ENCODE measurements at places on chromosomes 6 and 20.
A peak's percentile ranks its signal among the peaks of the same experiment; 100 is the strongest.

- peaks cover 4% of the 10 kb centered on the region for H3K4me1 ChIP-seq
- no peak for DNase-seq
- no peaks in the 10 kb centered on the region for H3K36me3 ChIP-seq
- H3K27me3 ChIP-seq: no peaks in the 10 kb centered on the region
Measured at GRCh38 chr6:35973670-35974222, 50.7 kb downstream of the SLC26A8 start.

DNA sequence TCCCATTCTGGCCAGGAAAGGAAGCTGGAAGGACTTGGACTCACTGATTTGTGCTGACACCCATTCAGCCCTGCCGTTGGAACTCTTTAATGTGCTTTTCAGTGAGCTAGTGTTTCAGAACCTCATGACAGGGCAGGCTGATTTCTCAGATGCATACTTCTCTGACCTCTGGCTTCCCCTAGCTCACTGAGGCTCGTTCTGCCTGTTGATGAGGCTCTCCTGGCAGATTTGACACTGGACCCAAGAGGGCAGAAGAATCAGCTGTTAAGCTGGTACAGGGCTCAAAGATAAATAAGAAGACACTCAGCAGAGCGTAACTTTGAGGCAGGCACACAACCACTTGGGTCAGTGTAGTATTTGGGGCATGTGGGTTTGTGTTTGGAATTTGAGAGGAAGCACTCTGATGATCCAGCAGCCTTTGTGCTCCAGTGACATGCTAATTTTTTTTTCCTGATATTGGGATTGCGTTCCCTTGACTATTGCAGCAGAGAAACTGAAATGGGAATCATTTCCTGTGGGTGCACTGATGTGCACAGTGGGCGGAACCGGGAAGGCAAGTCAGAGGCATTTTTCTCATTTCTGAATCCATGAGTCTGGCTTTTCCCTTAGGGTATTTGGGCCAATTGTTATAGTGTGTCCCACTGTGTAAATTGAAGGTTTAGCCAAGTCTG lies 80.2 kb downstream of the CARMIL1 start:
- DNase-seq: no peak
- no peak overlapping the region for H3K4me3 ChIP-seq
- H3K27ac ChIP-seq: no peak overlapping the region
- H3K36me3 ChIP-seq: no peaks in the 10 kb centered on the region
- peaks cover 24% of the 10 kb centered on the region for H3K4me1 ChIP-seq
- no peaks in the 10 kb centered on the region for H3K27me3 ChIP-seq

GRCh38 chr6:41367700-41368099 lies 32.3 kb downstream of the NCR2 start:
- H3K4me3 ChIP-seq: no peak overlapping the region
- H3K27ac ChIP-seq: no peak overlapping the region
- peaks cover 16% of the 10 kb centered on the region for H3K4me1 ChIP-seq
- H3K36me3 ChIP-seq: no peaks in the 10 kb centered on the region
- no peak for DNase-seq

GRCh38 chr20:14412065-14412681 lies 74.8 kb upstream of the FLRT3 start:
- no peaks in the 10 kb centered on the region for H3K4me1 ChIP-seq
- H3K27ac ChIP-seq: no peak overlapping the region
- H3K27me3 ChIP-seq: no peaks in the 10 kb centered on the region
- no peaks in the 10 kb centered on the region for H3K36me3 ChIP-seq

DNA sequence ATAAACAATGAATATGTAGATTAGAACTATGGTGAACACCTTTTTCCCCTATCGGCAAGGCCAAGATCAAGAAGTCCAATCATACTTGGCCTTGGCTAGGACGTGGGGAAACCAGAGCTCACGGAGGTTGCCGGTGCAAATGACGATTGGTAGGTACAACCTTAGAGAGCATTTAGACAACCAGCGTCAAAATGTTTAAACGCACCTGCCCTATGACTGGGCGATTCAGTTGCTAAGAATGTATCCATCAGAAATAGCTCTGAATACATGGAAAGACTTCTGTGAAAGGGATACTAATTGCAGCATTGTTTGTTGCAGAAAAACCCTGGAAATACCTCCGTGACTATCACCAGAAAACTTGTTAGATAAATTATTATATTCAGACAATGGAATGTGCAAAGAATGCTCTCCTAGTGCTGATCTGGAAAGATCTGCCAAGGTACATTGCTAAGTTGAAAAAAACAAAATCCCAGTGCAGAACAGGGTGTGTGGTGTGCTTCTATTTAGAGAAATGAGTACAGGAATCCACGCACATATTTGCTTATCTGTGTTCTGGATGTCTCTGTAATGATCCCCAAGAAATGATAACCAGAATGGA lies 48.0 kb upstream of the PTPN1 start:
- H3K4me1 ChIP-seq: peaks cover 7% of the 10 kb centered on the region
- peaks cover 20% of the 10 kb centered on the region for H3K27me3 ChIP-seq
- H3K36me3 ChIP-seq: no peaks in the 10 kb centered on the region
- DNase-seq: no peak
- H3K27ac ChIP-seq: no peak overlapping the region
- no peak overlapping the region for H3K4me3 ChIP-seq

GRCh38 chr6:25829375-25829774 lies 2.5 kb downstream of the SLC17A1 start:
- H3K4me3 ChIP-seq: no peak overlapping the region
- no peak overlapping the region for H3K27ac ChIP-seq
- DNase-seq: no peak

GRCh38 chr6:108576709-108577108 lies 16.0 kb downstream of the FOXO3 start:
- peaks cover 12% of the 10 kb centered on the region for H3K36me3 ChIP-seq
- peaks cover 41% of the 10 kb centered on the region for H3K4me1 ChIP-seq
- no peak for DNase-seq
- H3K27ac ChIP-seq: no peak overlapping the region
- no peak overlapping the region for H3K4me3 ChIP-seq

DNA sequence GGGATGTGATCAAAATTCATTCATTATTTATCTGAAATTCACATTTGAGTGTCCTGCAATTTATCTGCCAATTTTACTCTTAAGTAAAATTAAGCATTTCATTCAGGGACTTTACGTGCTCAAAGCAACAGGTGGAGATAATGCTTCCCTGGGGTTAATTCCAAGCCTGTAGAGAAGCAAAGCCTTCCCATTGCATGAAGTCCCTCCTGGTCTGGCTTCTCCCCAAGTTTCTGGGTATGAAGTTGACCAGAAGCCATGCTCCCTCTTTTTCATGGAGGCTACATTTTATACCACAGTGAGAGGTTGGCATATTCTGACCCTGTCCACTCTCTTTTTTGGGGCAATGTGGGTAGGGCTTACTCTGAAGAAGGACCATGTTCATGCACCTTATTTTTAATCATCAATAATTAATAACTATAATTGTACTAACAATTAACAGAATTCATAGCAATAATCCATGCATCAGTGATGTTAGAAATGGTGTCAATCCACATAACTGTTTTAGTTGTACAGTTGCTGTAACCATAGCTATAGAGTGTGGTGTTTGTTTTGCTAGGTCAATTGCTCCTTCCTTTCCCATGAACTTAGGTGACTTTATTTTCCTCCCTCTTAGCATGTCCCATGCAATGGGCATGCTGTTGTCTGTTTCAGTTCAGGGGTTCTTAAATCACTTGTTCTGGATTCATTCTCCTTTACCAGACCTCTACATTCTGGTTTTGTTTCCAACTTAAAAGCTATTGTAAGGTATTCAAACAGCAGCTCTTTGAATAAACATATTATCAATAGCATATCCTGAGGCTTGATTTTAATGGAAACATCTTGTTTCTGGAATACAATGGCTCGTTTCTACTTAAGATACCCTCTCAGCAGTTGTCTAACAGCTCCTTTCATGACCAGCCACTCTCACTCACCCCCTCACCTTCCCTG lies 1.5 kb downstream of the LAMA4 start:
- no peak for DNase-seq
- H3K27me3 ChIP-seq: peaks cover 39% of the 10 kb centered on the region
- no peak overlapping the region for H3K4me3 ChIP-seq
- H3K27ac ChIP-seq: no peak overlapping the region
- no peaks in the 10 kb centered on the region for H3K36me3 ChIP-seq
- peaks cover 12% of the 10 kb centered on the region for H3K4me1 ChIP-seq

DNA sequence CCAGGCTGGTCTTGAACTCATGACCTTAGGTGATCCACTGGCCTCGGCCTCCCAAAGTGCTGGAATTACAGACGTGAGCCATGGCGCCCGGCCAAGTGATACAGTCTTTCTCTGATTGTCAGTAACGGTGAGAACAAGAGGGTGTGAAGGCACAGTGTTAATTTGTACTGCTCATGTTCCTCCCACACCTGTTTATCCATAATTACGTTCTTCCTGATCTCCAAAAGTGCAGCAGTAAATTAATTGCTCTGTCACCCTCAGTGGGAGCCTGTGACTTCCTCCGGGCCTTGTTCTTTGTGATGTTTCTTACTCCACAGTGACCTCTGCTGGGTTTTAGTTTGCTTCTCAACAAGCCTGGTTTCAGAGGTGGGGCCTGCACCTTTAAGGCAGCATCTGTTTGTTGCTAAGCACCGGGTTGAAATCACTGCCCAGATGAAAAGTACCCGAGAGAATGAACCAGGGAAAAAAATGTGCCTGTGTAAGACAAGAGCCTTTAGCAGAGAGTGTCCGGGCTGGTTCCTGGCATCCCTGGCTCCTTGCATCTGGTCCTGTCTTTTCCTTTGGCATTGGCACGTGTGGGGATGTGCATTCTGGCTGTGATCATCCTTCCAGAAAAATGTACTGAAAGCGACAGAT lies 89.1 kb upstream of the CLDN20 start:
- H3K27me3 ChIP-seq: no peaks in the 10 kb centered on the region
- DNase-seq: peak; percentile 54
- H3K27ac ChIP-seq: peak overlapping the region; percentile 22
- no peaks in the 10 kb centered on the region for H3K36me3 ChIP-seq
- peaks cover 34% of the 10 kb centered on the region for H3K4me1 ChIP-seq

DNA sequence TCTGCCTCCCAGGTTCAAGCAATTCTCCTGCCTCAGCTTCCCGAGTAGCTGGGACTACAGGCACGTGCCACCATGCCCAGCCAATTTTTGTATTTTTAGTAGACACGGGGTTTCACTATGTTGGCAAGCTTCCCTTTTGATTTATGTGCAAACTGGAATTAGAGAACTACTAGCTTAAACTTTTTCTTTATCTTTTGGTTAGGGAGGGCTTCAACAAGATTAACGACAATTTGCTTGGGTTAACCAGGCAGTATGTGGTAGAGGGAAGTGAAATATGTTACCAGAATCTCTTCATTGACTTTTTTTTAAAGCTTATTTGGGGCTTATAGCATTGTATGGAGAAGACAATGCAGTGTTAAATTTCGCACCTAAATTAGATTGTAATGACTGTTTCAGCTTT lies 9.0 kb downstream of the MYO6 start:
- no peak overlapping the region for H3K4me3 ChIP-seq
- peaks cover 44% of the 10 kb centered on the region for H3K27me3 ChIP-seq
- no peak overlapping the region for H3K27ac ChIP-seq
- H3K4me1 ChIP-seq: no peaks in the 10 kb centered on the region
- H3K36me3 ChIP-seq: no peaks in the 10 kb centered on the region

- H3K4me3 ChIP-seq: no peak overlapping the region
- H3K36me3 ChIP-seq: no peaks in the 10 kb centered on the region
- no peaks in the 10 kb centered on the region for H3K27me3 ChIP-seq
- no peak overlapping the region for H3K27ac ChIP-seq
Measured at GRCh38 chr6:96116674-96117073, 100.9 kb downstream of the FUT9 start.

DNA sequence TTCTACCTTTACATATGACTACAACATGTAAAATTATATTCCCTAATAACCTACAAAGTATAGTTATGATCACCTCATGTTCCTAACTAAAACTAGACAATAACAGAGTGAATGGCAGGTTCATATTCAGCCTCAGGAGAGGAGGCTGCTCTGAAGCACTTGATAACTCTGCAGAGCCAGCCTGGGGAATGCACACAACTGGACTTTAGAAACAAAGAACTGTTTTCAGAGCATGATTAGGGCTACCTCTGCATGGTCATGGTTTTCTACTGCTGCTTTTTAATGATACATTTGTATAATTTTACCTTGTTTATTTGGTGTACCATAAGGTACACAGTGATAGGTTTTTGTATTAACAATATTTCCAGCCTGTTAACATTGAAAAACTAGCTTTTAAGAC lies 50.3 kb downstream of the TRPC4AP start:
- peaks cover 6% of the 10 kb centered on the region for H3K36me3 ChIP-seq
- H3K27ac ChIP-seq: no peak overlapping the region
- H3K27me3 ChIP-seq: no peaks in the 10 kb centered on the region
- H3K4me1 ChIP-seq: peaks cover 7% of the 10 kb centered on the region
- H3K4me3 ChIP-seq: no peak overlapping the region

DNA sequence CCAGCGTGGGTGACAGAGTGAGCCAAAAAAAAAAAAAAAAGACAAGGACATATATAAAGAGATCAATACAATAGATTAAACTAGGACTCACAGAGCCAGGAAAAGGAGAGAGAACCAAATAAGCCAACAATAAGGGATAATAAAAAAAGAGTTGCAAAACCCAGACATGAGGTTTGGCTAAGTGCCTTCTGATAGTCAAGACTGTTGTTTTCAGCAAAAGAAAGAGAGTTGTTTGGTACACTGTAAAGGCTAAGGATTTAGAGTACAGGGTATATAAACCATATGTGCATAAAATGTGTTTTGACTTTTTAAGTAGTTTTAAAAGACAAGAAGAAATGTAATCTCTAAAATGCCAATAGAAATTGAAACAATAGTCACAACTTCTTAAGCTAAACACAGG lies 42.8 kb downstream of the RPF2 start:
- no peak for DNase-seq
- H3K27me3 ChIP-seq: no peaks in the 10 kb centered on the region
- peak overlapping the region; percentile 42 for H3K27ac ChIP-seq
- H3K4me1 ChIP-seq: no peaks in the 10 kb centered on the region
- H3K36me3 ChIP-seq: peaks cover 20% of the 10 kb centered on the region

DNA sequence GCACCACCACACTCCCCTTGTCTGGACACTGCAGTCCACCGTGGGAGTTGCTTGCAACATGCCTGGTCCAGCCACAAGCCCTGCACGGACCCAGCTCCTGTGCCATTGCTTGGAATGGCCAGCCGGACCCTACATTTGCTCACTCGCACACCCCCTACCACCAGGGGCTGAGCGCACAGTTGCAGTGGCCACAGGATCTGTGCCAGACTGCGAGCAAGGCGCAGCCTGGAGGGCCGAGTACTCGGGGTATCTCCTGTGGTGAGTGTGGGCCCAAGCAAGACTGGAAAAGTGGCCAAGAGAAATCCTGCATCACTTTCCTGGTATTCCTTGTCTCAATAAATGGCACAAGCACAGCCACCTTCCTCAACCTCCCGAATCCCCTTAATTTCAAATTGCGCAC lies 85.4 kb upstream of the SAMD5 start:
- no peak for DNase-seq
- H3K4me1 ChIP-seq: no peaks in the 10 kb centered on the region
- H3K27me3 ChIP-seq: peaks cover 4% of the 10 kb centered on the region
- H3K36me3 ChIP-seq: no peaks in the 10 kb centered on the region
- no peak overlapping the region for H3K4me3 ChIP-seq

DNA sequence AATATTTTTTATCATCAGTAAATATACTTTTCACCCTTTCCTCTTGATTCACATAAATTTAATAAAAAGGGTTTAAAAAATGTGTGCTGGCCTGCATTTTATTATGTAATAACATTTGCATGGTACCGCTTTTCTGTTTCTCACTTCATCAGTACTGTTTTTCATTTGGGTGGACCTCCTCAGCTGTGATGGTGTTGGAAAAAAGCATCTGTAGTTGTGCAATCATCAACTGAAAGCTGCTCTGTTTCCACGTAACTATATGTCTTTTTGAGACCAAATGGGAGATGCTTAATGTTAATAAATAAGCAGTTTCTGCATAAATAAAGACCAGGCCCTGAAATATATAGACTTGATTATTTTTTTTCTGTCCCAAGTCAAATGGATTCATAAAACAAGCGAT lies 31.6 kb upstream of the CENPW start:
- no peaks in the 10 kb centered on the region for H3K4me1 ChIP-seq
- no peak overlapping the region for H3K27ac ChIP-seq
- H3K27me3 ChIP-seq: peaks cover 5% of the 10 kb centered on the region
- no peaks in the 10 kb centered on the region for H3K36me3 ChIP-seq
- no peak for DNase-seq
